Activated CD8-positive, alpha-beta memory T cell treated with anti-CD3 and anti-CD28 coated beads for 24 hours (primary cell): ENCODE measurements at places on chromosomes 12 and 14.

DNA sequence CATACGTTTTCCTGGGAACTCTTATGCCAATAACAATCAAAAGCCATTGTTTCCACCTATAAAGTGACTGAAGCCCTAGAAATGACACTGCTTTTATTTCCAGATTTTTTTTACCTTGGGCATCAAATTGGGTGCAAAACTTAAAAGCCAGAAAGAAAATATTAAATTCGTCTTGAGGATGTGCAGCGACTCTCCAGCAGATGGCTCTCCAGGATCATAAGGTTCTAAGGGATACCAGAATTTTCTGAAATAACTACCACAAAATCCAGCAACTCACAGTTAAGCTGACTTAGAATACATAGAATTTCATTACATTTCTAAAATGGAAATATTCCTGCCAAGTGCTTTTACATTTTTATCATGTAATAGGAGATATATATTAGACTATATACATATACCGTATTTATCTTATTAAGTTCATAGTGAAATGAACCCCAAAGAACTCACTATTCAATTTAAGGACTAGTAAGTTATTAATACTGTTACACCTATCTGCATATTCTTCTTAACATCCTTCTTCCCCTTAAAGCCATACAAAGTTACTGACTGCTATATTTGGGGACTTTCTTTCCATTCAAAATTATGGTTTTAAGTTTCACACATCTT lies 44.0 kb downstream of the ARMH4 start:
- no peak for DNase-seq

- no peak for DNase-seq
These were observed 76.9 kb upstream of the SFSWAP start for GRCh38 chr12:131634037-131634436.

DNA sequence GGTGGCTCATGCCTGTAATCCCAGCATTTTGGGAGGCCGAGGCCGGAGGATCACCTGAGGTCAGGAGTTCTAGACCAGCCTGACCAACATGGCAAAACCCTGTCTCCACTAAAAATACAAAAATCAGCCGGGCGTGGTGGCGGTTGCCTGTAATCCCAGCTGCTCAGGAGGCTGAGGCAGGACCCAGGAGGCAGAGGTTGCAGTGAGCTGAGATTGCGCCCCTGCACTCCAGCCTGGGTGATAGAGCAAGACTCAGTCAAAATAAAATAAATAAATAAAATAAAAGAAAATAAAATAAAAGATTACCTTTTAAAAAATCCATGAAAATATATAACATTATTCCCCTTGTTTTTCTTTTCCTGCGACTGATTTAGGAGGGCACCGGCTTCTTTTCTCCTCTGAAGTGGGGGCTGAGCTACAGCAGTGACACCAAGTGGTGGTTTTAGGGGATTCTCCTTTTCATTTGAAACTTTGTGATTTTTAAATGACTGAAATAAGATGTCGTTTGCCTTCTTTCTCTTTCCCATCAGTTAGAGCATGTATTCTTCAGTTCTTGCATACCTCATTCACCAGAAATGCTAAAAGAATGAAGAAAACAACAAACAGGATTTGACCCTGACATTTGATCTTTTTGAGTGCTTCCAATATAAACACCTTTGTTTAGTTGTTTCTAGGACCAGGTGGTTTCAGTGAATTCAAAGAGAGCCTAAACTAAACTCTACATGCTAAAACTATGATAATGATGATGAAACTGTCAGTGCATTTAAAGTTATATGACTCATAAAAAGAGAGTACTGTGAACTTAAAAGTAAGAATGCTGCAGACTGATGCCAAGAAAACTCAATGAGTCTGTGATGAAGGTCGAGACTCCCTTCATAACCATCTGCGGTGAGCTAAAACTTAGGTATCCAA lies 22.6 kb upstream of the PKP2 start:
- DNase-seq = no peak

GRCh38 chr14:76759589-76759988 lies 1.7 kb upstream of the VASH1 start:
- DNase-seq = peak; percentile 46

DNA sequence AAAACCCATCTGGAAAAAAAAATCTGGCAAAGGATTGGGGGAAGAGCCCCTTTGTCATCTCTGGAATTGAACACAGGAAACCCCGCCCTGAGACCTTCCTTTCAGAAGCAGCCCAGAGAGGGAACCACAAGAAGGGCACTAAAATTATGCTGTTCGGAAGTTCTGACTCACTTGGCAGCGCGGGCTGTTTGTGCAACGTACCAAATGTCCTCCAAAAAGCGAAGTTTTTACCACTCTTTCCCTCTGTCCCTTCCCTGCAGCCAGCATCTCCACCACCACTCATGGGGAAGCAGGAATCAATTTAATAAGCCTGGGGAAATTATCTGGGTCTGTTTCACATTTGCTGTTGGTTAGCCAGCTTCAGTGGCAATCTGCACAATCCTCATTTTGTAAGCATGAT lies 3.2 kb upstream of the SYNE3 start:
- DNase-seq = peak; percentile 86

DNA sequence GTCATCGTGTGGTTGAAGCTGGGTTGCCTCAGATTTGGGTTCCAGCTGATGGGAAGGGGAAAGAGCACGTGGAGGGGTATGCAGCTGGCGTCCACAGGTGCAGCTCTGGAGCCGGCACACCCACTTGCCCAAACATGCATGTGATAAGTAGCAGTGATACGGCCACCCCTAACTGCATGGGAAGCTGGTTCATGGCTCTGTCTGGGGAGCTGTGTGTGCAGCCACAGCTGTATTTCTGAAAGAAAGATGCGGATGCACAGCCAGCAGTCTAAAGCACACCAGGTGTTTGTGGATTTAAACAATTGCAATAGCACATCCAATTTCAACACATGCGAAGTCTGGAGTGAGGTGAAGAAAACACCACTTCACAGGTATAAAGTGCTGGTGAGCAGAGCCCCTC lies 181.4 kb downstream of the EFCAB11 start:
- no peak for DNase-seq

GRCh38 chr12:126474703-126475102 lies 1409.5 kb downstream of the AACS start:
- DNase-seq = no peak

- DNase-seq = no peak
These were observed 8.1 kb downstream of the TNS2 start for GRCh38 chr12:53057816-53058500.

GRCh38 chr12:127393896-127394295 lies 873.1 kb upstream of the TMEM132C start:
- DNase-seq = no peak

GRCh38 chr14:61630399-61631044 lies 64.8 kb upstream of the HIF1A start:
- DNase-seq = no peak

- no peak for DNase-seq
These were observed 38.8 kb upstream of the ATF7IP start for GRCh38 chr12:14326699-14327098.

DNA sequence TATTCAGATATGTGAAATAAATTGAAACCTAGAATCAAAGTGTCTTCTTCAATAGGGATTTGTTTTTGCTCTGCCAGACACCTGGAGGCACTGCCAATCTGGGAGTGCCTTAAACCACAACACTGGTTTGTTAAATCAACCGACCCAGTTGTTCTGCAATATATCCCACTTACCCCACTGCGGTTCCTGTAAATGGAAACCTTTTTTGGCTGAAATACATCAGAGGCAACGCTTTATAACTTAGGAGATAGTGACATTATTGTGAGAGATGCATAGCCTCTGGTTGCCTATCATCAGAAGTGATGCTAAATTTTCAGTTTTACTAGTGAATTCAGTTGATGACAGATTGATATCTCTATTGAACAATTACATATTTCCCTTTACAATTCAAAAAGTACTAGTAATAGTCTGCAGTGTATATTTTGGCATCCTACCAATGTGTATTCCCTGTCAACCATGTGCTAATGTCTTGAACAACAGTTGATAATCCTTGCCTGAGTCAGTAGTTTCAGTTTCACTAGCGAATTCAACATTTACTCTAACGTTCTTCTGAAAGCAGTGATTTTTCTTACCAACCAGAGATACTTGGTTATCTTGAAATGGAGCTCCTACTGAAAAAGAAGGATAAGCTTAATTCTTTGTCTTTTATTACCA lies 30.5 kb downstream of the PPP2R5C start:
- DNase-seq = no peak

- no peak for DNase-seq
These were observed 36.2 kb downstream of the ANAPC7 start for GRCh38 chr12:110367181-110367864.

DNA sequence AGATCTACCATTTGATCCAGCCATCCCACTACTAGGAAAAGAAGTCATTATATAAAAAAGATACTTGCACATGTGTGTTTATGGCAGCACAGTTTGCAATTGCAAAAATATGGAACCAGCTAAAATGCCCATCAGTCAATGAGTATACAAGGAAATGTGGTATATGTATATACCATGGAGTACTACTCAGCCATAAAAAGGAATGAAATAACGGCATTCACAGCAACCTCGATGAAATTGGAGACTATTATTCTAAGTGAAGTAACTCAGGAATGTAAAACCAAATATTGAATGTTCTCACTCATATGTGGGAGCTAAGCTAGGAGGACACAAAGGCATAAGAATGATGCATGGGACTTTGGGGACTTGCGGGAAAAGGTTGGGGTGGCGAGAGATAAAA lies 402.6 kb downstream of the RAD51B start:
- DNase-seq = no peak

GRCh38 chr12:77122236-77122635 lies 56.9 kb upstream of the E2F7 start:
- no peak for DNase-seq

- peak; percentile 68 for DNase-seq
These were observed at the start of gene NUAK1 for GRCh38 chr12:106138633-106139421. TSS of gene NUAK1 (minus strand) at chr12:106138954. CDS start at chr12:106138653, 301 bp downstream.

GRCh38 chr14:50533241-50533705 lies 904 bp upstream of the MAP4K5 start:
- no peak for DNase-seq

DNA sequence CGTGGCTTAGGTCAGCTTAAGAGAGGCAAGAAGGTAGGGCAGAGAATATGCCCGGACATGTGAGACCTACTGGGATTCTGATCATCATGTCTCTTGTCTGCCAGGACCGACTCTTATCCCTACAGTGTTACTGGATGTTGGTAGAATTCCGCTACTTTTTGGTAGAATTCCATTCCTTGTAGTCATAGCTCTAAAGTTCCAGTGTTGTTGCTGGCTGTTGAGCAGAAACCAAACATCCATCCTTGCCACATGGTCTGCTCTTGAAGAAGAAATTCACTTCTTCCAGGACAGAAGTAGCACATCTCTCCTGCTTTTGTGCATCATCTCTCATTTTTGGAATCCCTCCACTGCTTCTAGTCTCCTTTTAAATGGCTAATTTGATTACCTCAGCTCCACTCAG lies 453.7 kb downstream of the RPL10L start:
- DNase-seq = no peak

GRCh38 chr14:79201564-79202207 lies 1009.6 kb downstream of the DIO2 start:
- DNase-seq = no peak

GRCh38 chr14:80955416-80955941 lies at the start of gene TSHR:
TSS of gene TSHR (plus strand) at chr14:80955621. CDS start at chr14:80955681, 60 bp downstream.
- DNase-seq = peak; percentile 70

DNA sequence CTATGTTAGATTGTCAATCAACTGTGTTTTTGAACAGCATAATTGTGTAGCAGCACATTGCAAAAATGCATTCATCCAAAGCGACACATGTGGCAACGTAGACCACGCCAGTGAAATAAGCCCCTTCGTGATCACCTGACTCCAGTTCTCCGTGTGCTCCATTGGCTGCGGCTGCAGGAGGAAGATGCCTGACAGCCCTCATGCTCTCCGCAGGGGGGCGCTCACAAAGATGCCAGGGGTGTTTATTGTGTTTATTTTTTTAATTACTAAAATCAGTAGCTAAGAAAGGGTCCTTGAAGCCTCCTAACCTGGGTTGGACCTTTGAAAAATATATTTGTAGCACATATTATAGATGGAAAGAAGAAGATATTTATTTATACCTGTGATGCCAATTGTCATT lies 116.3 kb downstream of the SLC15A4 start:
- no peak for DNase-seq

- no peak for DNase-seq
These were observed 12.8 kb downstream of the PGF start for GRCh38 chr14:74942608-74943007.

DNA sequence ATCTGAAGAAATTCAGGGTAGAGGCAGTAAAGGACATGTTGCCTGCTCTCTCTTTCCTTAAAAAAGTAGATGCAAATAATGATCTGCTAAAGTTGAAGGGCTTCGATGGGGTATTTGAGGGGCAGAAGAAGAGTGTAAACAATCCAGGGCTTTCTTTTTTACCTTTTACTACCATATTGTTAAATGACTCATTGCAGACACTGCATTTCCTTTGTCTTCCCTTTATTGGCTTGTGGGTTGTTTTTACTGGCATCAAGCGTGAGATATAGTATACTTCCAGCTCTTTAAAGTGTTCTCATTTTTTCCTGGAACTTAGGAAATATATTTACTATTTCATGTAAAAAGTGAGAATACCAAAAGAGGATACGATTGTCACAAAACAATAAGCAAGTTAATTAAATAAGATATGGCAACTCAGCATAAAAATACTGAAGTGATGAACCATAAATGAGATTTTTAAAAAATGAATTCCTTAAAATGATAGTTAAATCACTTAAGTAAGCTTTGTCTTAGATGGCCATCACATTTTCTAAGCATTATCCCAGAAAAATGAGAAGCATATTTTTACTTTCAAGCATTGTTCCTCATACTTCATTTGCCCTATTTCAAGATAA lies 72.3 kb upstream of the KRAS start:
- no peak for DNase-seq

DNA sequence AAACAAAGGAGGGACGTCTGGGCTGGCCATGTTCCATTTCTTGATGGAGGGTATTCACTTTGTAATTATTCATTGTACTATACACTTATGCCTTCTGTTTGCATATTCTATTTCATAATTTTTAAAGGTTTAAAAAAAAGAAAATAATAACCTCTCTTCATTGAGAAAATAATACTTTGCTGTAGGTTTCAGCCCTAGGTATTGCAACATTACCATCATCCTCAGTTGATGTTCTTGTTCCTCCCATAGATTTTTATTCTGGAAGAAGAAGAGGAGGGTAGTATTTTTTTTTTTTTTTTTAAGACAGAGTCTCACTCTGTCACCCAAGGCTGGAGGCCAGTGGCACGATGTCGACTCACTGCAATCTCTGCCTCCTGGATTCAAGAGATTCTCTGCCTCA lies 54.7 kb downstream of the PHLDA1 start:
- DNase-seq = no peak

- DNase-seq = no peak
These were observed 54.3 kb upstream of the CCDC91 start for GRCh38 chr12:28135801-28136439.

DNA sequence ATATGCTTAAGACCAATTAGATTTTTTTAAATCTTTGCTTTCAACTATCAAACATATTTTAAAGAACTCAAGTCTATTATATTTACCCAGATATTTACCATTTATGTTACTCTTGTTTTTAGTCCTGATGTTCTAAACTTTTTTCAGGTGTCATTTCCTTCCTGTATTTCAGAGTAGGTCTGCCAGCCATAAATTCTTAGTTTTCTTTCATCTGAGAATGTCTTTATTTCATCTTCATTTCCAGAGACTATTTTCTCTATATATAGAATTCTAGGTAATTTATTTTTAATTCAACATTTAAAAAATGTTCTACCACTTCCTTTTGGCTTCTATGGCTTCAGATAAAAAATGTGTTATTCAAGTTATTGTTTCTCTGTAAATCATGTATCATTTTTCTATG lies 218.2 kb upstream of the AMIGO2 start:
- no peak for DNase-seq

GRCh38 chr12:70002097-70002911 lies 177.3 kb downstream of the MYRFL start:
- DNase-seq = no peak

GRCh38 chr14:60922050-60922449 lies 58.8 kb downstream of the TRMT5 start:
- DNase-seq = no peak
